Erythroblast (primary cell): ENCODE measurements at places on chromosomes 7 and 10.

DNA sequence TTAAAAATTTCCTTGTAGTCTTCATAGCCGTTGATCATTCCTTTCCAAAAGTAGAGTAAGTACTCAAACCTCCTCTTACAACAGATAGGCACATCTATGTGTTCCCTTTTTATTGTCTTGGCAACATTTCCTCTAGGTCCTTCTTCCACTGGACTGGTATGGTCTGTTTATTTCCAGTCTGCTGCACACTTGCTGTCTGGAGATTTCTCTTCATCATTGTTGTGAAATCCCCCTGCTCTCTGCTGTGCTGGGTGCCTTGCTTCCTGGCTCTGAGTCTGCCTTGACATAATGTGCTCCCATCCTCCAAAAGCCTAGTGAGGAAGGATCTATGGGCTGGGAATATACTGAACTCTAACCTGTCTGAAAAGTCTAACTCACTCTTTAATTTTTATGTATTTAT lies 545.3 kb upstream of the VSTM2A start:
- no peak for DNase-seq

GRCh38 chr10:10527861-10528562 lies 489.7 kb upstream of the CELF2 start:
- DNase-seq: no peak

GRCh38 chr7:843230-843629 lies 11.0 kb downstream of the SUN1 start:
- no peak for DNase-seq

GRCh38 chr10:96758423-96758822 lies 38.1 kb upstream of the PIK3AP1 start:
- no peak for DNase-seq

DNA sequence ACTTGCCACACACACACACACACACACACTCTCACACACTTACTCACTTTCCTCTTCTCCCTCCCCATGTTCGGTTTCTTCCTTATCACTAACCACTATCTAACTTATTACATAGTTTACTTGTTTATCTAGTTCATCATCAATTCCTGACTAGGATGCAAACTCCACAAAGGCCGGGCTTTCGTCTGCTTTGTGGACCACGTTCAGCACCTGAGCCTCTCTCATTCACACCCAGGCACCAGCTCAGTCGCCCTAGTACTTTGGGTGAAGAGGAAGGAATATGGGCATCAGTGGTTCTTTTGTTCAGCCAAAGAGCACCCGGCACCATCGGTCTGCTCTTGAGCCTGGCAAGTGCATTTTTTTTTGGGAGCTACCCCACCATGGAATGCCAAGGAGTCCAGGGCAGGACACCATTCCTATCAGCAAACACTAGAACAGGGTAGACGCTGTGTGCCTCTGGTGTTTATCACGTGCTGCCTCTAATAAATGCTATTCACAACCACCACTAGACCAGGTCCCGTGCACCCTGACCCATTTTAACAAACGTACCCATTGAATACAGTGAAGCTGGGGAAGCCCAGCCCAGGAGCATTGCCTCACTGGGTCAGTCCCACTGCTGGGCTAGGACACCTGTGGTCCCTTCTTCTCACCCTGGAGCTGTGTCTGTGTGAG lies 2.2 kb downstream of the C10orf67 start:
- DNase-seq: no peak

DNA sequence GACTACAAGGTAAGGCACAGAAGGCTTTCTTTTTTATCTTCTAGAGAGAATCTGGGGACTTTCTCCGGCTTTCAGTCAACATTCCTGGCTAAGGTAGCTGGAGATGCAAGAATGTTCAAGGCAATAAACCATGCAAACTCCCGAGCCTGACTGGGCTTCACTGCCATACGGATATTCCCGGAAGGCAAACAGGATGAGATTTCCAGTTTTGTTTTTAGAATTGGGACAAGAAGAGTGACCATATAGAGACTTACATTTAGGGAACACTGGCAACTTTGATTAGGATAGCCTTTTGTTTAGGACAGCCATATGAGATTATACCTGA lies 269 bp downstream of the CALD1 start:
- no peak for DNase-seq

- DNase-seq: no peak
Measured at GRCh38 chr7:21429021-21429420, 1.1 kb downstream of the SP4 start.

GRCh38 chr7:117862378-117862777 lies 10.9 kb downstream of the CTTNBP2 start:
- DNase-seq: no peak

- no peak for DNase-seq
Measured at GRCh38 chr7:15686957-15687545, 568 bp upstream of the MEOX2 start.

DNA sequence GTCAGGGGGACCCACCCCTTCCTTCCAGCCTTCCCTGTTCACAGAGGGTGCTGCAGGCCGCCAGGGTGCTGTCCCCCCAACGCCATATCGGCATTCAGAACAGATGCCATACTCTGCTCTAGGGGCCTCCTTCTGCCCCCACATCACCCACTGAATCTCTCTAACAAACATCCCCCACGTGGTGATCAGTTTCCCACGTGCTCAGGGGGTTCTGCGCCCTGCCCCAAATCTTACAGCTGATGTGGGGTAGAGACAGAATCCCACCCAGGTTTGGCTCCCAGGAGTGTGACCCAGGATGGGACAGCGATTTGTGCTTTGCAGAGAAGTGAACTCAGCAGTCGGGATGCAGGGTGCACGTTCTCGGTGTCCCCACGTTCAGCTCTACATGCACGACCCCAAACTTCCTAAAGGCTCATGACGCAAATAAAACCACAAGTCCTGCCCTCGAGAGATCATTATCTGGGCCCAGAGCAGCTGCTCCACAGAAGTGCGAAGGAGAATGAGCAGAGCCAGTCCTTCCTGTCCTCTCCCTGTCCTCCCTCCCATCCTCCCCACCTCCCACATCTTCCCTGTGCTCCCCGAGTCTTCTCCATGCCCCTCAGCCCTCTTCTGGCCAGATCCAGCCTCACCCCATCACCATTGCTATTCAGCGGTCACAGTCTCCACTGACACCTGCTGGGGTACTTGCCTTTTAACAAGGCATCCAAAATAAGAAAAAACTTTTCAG lies 423.4 kb downstream of the DNAJB6 start:
- no peak for DNase-seq
